ENCODE measurements at places on chromosomes 4 and X.

DNA sequence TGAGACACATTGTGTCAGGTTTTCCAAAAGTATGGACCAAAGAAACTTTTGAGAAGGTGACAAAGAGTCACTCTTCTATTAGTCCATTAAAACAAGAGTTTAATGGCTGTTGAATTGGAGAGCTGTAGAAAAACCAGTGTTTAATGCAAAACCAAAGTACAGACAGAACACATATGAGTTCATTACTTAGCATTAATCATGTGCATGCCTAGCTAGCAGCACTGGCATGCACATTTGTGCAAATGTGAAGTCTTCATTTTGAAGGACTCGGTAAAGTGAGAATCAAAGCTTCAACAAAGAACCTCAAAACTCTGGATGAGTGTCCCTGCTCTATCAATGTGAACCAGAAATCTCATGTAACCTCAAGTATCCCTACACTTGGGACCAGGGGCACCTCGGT lies 256.3 kb upstream of the PPARGC1A start:
- DNase-seq: no peak

DNA sequence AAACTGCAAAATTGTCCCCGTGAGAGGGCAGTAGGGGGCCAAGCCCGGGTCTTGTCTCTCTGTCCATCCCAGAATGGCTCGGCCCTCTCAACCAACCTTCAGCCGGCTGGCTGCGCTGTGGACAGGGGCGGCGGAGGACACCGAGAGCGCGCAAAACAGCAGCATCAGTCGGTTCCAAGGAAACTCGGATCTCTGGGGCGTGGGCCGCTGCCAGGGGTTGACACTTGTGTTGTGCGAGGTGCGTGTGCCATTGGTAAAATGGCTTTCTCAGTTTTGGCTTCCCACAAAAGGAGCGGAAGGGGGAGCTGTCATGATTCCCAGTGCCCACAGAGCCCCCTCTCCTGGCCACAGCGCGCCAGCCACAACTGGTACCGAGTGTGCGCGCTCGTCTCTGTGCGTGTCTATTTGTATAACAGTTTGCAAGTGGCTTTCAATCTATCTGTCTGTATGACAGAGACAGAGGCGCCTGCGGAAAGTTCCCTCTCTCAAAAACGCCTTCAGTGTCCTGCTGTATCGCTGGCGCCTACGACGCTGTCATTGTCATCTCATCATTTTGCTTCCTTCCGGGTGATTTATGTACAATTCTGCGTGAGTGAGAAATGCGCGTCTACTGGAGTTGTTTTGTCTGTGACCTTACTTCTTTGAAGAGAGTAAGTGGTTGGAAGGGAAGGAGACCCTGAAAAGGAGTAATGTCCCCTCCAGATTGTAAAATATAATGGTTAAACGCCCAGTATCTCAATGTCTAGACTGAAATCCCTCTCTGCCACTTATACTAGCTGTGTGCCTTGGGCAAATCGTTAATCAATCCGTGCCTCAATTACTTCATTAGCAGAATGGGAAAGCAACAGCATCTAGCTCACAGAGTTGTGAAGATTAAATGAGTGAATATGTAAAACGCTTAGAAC lies 1.8 kb downstream of the DKK2 start:
- DNase-seq: peak; percentile 71

DNA sequence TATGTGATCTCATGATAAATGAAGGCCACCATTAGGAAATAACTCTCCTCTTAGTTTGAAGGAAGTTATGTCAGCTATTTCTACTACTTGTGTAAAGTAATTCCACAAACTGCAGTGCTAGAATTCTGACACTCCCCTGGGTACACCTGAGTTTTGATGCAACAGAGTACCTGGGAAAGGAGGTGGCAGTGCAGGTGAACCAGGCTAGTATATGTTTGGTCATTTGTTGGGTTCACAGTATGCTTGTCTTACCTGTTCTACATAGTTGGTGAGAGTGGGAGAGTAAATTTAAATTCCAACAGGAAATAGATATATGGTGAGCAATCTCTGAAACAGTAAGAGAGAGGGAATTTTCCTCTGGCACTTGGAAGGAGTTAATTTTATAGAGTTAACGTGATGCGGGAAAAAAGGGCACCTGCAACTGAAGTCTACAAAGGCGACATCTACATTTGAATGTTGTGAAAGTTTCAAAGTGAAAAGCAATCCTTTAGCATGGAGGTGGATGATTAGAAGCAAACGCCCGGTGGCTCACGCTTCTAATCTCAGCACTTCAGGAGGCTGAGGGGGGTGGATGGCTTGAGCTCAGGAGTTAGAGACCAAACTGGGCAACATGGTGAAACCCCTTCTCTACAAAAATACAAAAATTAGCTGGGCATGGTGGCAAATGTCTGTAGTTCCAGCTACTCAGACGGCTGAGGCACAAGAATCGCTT lies 8.3 kb upstream of the SLC10A6 start:
- DNase-seq: peak; percentile 31

- DNase-seq: peak; percentile 32
These were observed 34.1 kb downstream of the HTRA3 start for GRCh38 chr4:8303485-8304281.

DNA sequence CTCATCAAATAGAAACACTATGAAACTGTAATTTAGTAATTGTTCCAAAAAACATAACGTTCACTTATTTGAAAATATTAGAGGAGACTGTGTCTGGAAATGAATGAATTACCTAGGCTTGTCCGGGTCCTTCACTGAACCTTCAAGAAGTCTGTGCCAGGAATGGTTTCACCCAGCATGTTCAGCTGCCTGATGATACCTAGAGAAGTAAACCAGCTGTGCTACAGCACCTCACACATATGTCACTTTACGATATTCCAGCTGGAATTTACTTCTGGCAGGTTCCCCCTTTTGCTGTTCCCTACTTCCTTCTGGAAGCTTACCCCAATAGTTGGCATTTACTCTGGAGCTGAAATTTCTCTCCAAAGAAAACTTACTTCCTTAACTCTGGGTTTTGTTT lies 906.5 kb downstream of the FAT4 start:
- no peak for DNase-seq

GRCh38 chr4:112519689-112520597 lies 4.0 kb upstream of the NEUROG2 start:
- no peak for DNase-seq

- DNase-seq: no peak
These were observed 19.7 kb downstream of the CENPI start for GRCh38 chrX:101117701-101118100.

GRCh38 chrX:49162620-49163019 lies at the start of gene MAGIX:
Gene MAGIX (plus strand): TSS chrX:49162758. CDS start chrX:49162890, 132 bp downstream.
- DNase-seq: no peak

DNA sequence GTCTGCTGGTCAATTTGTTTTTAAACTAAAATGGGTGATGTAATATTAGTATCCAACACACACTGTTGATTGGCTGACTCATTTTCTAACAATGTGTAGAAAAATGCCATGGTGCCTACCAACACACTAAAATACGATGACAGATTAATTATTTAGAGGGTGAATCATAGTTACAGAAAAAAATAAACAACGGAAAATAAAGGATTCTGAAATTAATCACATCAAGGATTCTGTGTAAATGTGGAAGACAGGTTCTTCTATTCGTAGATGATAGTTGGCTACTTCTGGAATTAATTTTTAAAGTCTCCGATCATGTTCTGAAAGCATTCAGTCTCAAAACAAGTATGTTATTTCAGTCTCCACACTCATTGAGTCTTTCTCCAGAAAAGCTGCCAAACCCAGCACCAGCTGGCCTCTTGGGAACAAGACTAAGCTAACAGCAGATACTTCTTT lies 8.2 kb upstream of the IQCM start:
- DNase-seq: no peak

DNA sequence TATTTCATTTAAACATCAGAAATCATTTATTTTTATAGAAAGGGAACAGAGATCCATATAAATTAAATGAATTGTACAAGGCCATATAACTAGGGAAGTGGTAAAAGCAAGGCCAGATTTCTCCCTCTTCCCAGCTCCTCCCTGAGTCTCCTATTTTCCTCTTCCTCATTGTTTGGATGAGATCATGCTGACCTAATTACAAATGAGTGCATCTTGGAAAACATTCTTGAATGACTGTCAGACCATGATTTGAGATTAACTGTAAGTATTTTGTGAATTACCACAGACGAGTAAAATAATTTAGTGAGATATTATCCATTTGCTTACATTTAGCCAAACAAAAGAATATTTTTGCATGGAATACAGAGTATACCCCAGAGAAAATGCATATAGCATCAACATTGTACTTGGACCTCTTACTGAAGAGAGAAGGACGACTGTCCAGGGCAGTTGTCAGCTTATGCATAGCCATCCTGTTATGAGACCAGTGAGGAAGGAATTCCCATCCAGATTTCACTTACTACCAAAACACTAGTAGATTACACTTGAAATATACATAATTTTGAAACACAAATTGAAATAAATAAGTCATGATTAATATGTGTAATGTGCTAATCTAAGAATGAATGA lies 47.3 kb downstream of the SLAIN2 start:
- DNase-seq: no peak

GRCh38 chrX:85111347-85111746 lies 107.7 kb downstream of the APOOL start:
- no peak for DNase-seq

- DNase-seq: no peak
These were observed 368.0 kb downstream of the GBA3 start for GRCh38 chr4:23060776-23061175.

GRCh38 chr4:184344899-184345572 lies 127.4 kb upstream of the ENPP6 start:
- no peak for DNase-seq

- peak; percentile 9 for DNase-seq
These were observed at the start of gene RBM41 for GRCh38 chrX:107118322-107119147. Gene RBM41 (minus strand): TSS chrX:107118822. CDS start chrX:107118773, 49 bp downstream.

GRCh38 chr4:94913316-94913715 lies 155.6 kb downstream of the BMPR1B start:
- DNase-seq: no peak

- no peak for DNase-seq
These were observed 29.8 kb downstream of the MSN start for GRCh38 chrX:65697211-65697641.

GRCh38 chr4:65667506-65668041 lies 2.7 kb downstream of the EPHA5 start:
- DNase-seq: no peak

GRCh38 chr4:147741190-147741788 lies 9.4 kb downstream of the ARHGAP10 start:
- DNase-seq: no peak

- no peak for DNase-seq
These were observed 503.2 kb upstream of the CTSO start for GRCh38 chr4:156456830-156457229.

DNA sequence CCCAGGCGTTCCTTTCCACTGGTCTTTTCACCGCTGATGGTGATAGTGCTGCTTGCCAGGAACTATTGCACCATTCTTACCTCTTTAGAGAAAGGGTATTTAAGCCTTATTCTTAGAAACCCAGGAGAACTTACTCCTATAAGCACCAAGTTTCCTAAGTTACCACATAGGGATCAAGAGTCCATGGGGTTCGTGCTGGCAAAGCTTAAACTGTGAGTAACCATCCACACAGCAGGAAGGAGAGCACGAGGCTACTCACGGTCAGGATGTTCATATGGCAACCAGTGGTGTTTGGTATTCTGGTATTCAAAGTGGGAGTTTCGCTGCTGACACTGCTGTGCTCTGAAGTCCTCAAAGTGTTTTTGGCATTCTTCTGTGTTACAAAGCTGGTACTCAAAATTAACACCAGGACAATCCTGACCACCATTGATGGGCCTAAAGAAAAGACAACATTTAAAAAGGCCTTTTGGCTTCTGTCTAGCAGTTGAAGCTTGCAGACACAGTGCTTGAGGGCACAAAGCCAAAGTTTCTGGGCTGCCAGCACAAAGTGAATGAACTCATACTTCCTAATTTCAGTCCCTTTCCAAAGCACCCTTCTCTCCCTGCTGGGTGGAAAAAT lies 256.9 kb downstream of the ADAMTS3 start:
- DNase-seq: no peak

GRCh38 chrX:72308566-72309296 lies 3.0 kb upstream of the CITED1 start:
- no peak for DNase-seq

DNA sequence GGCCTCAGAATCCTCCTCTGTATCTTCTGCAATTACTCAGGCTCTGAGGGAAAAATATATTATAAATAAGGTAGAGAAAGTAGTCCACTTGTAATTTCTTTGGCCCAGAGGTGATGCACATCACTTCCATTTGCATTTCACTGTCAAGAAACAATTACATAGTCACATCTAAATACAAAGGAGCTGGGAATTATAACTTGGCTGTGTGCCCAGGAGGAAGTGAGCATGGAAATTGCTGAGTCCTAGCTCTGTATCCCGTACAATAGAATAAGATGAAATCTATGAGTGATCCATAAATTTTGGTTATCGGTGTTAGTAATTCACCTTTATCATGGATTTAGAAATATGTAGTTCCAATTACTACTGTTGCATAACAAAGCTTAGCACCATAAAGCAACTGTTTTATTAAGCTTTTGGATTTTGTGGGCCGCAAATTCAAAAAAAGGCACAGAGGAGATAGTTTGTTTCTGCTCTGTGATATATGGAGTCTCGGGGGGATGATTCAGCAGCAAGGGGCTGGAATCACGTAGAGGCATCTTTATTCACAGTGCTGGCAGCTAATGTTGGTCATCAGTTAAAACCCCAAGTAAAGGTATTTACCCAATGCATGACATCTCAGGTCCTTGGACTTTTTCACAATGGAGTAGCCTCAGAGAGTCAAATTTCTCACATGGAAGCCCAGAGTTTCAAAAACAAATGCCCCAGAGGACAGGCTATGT lies 241.4 kb upstream of the GALNT7 start:
- no peak for DNase-seq

GRCh38 chr4:140800666-140801065 lies 44.5 kb upstream of the TBC1D9 start:
- DNase-seq: no peak

DNA sequence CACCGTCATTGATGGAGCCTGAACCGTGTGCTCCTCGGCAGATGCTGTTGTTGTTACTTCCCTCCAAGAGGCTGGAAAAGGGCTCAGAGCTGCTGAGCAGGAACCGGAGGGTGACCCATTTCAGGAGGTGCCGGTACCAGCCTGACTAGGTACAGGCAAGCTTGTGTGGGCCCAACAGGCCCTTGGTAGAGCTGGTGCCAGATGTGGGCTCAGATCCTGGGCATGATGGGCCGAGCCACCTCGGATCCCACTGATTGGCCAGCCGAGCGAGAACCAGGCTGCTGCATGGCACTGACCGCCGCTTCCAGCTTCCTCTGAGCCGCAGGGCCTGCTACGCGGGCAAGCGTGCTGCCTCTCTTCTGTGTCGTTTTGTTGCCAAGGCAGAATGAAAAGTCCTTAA lies 33.7 kb downstream of the NOP14 start:
- no peak for DNase-seq

GRCh38 chr4:80071604-80072227 lies 1.3 kb downstream of the ANTXR2 start:
- DNase-seq: no peak

Data from H1 (cell line).